ENCODE measurements at places on chromosomes 6 and 20.
A peak's percentile ranks its signal among the peaks of the same experiment; 100 is the strongest.

DNA sequence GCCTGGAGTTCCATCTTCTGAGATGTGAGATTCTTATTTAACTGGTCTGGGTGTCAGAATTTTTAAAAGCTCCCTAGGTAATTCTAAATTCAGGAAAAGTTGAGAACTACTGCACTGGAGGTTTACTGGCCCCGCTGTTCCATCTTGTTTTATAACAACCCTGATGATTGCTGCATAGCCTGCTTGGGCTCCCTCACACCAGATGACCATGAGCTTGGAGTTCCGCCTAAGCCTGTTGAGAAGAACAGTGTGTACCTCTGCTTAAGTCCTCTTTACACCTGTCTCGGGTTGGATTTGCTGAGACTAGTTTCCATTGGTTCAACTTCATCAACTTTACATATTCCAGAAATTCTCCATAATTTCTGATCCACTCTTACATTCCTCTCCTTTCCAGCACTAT, 77.9 kb downstream of the FKBP5 start:
- no peak for DNase-seq

DNA sequence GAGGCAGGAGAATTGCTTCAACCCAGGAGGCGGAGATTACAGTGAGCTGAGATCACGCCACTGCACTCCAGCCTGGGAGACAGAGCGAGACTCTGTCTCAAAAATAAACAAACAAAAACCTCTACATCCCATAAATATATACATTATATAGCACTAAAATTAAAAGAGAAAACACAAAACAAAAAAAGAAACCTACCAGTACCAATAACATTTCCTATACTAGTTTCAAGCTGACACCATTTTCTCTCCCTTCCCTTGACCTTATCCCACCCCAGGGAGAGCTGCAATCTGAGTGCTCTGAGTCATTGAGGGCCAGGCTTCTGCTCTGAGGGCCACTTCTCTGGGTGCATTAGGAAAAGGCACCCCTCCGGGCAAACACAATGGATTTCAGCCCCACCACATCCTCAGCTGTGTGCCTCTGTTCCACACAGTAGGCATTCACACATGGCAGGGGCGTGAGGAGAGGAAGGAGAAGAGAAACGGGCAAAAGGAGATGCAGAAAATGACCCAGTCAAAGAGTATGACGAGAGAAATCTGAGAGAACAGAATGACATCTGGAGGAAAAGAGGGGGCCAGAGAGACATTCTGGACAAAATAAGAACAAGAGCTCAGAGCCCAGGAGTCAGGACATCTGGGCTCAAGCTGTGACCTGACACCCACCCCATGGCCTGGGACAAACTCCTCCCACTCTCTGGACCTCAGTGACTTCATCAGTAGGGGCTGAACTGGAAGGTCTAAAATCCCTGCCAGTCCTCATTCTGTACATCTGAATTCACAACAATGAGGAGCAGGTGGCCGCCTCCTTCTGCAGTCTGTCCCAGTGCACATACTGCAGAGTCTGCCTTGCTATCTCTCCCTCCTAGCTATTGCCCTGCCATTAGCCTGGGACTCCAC, 18.2 kb downstream of the TRIM26 start:
- DNase-seq, result no peak

DNA sequence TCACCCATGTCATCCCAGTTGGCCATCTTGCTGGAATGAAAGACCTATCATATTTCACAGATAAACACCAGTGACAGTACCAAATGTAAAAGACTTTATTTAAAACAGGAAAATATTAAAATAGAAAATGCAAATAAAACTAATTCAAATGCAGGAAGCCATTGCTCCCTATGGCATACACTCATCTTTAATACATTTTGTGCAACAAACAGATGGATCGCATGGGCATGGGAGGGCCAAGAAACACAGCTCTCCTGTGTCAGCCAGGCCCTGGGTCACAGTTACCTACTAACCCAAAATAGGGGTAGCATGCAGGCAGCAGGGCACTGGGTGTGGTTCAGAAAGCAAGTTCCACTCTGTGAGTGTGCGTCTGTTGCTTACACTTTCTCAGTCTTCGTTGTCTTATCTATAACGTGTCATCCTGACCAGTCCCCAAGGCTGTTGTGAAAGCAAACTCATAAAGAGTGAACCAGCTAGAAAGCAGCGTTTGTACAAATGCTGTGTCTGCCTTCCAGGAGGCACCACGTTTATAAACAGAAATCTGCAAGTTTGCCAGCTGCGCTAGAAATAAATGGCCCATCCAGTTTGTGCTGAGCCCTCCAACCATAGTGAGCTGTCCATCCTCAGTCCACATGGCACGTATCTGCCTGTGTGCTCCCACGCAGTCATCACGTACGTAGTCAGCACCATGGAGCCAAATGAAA, 180.5 kb downstream of the SYNDIG1 start:
- no peak for DNase-seq

DNA sequence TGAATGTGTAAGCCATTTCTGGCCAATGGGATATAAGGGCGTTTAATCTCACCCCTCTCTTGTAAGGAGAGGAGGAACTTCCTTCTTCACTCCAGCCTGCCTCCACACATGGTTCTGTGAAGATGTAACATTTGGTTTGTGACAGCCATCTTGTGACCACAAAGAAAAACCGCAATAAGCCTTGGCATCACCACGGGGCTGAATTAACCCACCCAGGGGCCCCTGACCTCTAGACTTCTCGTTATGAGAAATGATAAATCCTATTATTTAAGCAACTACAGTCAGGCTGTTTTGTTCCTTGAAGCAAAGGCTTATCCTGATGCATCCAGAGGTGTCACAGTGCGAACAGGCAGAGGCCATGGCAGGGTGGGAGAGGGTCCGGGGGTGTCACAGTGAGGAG, 139.7 kb downstream of the CDC5L start:
- DNase-seq, result no peak

DNA sequence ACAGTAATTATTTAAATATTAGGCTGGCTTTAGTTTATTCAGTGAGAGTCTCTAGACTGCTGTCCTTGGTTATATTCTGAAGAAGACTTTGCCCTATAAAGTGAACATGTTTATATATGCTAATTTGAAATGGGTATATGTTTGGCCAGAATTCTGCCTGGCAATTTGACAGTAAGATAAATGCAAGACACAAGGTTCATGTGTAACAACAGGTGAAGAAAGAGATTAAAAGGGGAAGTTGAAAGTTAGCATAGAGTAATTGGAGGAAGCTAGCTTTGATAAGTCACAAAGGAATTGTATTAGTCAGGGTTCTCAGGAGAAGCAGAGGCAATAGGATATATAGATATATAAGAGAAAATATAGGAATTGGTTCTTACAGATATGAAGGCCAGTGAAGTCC, 191.4 kb downstream of the CENPW start:
- DNase-seq, result no peak

DNA sequence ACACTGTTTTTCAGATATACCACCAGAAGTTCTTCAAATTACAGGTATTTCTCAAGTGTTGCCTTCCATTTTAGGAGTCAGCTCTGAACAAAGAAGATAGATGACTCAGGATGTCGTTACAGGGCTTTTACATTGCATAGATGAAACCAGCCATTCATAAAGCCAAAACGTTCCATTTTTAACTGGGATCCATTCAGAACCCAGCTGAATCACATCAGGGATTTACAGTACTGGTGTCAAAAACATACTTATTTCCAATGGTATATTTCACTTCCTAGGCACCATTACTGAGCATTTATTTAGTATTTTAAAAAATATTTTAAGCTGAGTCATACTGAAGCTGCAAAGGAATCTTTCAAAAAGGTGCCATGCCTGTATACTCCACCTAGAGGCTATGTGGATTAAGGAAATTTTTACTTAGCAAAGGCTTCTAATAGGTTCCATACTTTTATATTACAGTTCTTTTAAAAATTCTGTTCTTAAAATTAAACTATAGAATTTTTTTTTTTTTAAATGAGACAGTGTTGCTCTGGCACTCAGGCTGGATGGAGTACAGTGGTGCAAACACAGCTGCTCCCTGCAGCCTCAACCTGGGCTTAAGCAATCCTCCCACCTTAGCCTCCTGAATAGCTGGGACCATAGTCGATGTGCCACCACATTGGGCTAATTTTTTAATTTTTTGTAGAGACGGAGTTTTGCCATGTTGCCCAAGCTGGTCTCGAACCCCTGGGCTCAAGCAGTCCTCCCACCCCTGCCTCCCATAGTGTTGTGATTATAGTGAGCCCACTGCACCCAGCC, 2.6 kb downstream of the ASF1A start:
- DNase-seq, result peak; percentile 17

GRCh38 chr6:99297006-99297405, 52.5 kb downstream of the FAXC start:
- no peak for DNase-seq

DNA sequence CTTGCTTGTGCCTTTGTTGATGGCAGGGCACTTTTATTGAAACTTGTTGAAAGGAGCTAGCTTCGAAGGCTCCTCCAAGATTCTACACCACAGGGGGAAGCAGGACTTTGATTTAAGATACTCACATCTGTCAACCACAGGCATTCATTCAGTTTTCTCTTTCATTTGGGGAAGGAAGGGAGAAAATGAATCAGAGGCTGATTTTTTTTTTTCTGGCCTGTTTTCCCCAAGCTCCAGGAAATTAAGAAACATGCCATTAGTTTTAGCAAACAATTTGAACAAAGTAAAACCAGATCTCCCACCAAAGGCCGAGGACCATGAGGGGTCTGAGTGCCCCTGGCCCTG, 8.7 kb upstream of the APCDD1L start:
- DNase-seq, result no peak

DNA sequence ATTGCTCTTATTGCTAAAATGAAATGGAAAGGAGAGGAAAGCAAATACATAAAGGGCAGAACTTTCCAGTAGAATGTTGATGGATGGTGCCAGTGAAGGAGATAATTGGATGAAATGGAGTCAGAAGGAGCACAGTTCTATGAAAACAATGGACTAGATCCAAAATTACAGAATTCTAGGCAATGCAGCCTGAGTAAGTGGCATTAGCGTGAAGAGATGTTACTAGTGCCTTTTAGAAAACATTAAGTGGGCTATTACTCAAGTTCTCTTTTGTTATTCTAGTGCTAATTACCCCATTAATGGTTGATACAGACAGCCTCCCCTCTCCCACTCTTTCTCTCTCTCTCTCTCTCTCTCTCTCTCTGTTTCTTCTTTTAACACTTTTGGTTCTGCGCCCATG, 209.5 kb upstream of the RGS17 start:
- DNase-seq, result no peak

DNA sequence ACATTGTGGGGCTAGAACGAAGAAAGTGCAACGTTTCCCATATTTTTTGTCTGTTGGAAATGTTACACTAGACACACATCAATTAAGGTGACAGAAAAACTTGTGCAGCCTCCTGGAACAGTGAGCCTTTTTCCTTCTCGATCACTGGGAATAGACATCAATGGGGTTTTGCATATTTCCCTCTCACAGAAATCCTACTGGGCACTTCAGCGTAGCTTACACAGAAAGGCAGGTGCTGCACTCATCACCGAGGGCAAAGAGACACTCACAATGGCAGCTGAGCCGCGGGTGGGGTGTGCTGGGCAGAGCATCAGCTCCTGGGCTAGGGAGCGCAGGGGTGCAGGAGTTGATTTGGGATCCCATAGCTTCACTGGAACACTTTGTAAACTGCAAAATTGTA, 64.5 kb downstream of the THBS2 start:
- DNase-seq, result no peak

DNA sequence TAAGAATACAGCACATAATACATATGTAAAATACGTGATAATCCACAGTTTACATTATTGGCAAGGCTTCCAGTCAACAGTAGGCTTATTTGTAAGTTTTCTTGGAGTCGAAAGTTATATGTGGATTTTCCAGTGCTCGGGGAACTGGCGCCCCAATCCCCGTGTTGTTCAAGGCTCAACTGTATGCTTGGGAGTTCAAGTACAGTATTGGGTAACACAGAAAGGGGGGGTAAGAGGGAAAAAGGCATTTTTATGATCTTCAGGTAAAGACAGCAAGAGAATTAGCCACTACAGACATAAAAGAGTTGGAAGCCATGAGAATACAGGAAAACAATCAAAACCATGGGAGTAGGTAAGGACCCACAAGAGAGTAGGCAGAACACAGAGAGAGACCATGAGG, 16.4 kb downstream of the PSMB1 start:
- no peak for DNase-seq

DNA sequence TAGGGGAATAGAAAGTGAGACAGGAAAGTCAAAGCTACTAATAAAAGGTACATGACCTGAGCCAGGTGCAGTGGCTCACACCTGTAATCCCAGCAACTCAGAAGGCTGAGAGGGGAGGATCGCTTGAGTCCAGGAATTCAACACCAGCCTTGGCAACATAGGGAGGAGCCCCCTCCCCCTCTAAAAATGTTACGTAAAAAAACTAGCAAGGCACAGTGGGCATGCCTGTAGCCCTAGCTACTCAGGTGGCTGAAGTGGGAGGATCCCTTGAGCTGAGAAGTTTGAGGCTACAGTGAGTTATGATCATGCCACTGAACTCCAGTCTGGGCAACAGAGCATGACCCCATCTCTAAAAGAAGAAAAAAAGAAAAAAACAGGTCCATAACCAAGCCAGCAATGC, 186.1 kb upstream of the RIN2 start:
- no peak for DNase-seq

GRCh38 chr6:13715444-13715883, 3.8 kb upstream of the RANBP9 start:
- no peak for DNase-seq

Data from NCI-H524 treated with DMSO at 0.1 percent for 48 hours (cell line).